ENCODE measurements at places on chromosomes 13 and 19.

- no peak for DNase-seq
These were observed 31.9 kb downstream of the RFXAP start for GRCh38 chr13:36850790-36851438.

- no peak for DNase-seq
These were observed 28.3 kb downstream of the EFNA2 start for GRCh38 chr19:1313695-1314613.

DNA sequence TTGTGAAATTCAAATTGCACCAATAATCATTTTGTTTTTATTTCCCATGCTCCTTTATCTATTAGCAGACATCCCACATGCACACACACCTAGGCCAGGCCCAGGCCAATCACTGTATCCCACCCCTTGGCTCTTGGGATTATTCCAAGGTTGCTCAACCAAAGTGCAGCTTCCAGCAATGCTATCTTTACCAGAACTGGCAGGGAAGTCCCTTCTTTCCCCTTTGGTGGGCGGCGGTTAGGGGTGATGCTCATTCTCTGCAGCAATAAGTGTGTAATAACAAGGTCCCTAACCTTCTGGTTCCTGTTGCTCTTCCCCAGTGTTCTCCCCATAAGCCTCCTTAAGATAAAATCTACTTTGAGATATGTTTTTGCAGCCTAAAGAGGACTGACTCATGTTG, 18.3 kb upstream of the KCTD12 start:
- DNase-seq, result no peak

- DNase-seq, result no peak
These were observed 36.2 kb downstream of the ERICH4 start for GRCh38 chr19:41478875-41479756.

GRCh38 chr19:42352301-42353259, 27.1 kb downstream of the MEGF8 start:
- DNase-seq, result no peak

DNA sequence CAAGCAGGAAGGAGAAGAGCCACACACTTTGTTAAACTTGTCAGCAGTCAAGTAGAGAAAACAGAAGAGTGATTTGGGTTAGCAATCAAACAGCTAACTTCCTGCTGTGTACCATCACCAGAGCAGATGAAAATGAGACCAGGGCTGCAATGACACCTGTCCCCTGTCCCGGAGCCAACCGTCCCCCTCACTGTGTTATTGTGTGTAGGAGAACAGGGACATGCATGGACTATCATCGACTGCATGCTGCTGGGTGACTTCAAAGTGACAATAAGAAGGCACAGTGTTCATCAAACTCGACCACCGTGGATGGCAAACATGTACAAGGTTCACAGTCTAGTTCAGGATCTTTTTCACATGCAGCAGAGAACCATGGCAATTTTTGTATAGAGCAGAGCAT, 94.0 kb upstream of the SLC15A1 start:
- no peak for DNase-seq

- DNase-seq, result no peak
These were observed 416.4 kb downstream of the DCT start for GRCh38 chr13:94063096-94063495.

- no peak for DNase-seq
These were observed 12.1 kb downstream of the PRR22 start for GRCh38 chr19:5772416-5772815.

DNA sequence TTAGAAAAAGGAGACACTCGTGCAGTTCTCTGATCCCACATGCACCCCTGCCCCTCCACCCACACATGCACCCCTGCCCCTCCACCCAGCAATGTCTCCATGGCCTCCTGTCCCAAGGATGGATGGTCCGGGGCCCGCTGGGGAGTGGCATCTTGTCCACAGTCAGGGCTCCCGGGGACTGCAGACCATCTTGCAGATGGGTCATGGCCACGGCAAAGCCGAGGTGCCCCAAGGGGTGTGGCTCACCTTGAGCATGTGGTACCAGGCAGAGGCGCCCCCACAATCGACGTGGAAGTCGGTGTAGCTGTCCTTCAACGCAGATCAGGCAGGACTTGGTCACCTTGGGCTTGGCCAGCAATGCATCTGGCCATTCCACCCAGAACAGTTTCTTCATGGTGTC, 216.7 kb downstream of the TUBA3C start:
- DNase-seq, result no peak

DNA sequence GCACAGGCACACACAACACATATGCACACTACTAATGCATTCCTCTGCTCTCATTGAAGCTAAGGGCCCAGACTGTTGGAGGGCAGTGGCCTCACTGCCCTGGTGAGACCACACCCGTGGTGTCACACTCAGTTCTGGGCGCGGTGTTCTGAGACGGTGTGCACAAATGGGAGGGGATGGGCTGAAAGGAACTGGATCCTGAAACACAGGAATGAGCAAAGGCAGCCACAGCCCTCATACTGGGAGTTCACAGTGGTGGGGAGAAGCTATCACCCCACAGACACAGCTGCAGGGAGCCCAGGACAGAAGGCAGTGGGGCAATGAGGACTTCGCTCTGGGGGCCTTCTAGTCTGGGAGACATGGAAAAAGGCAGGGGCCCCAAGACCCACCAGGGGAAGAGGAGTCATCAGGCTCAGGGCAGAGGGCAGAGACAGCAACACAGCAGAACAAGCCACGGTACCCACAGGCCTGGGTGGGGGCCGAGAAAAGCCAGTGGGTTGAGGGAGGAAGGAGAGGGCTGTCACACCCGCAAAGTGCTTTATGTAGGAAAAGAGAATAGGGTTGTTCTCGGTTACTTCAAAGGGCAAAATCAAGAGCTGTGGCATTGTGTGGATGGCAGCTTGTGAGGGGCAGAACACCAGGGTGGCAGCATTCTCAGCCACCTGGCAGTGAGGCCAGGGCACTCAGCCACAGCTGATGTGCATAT, 75.4 kb upstream of the GPR183 start:
- DNase-seq, result no peak

GRCh38 chr13:99527301-99527700, 26.0 kb downstream of the TM9SF2 start:
- no peak for DNase-seq

- no peak for DNase-seq
These were observed 404.9 kb downstream of the FGF14 start for GRCh38 chr13:101996954-101997353.

DNA sequence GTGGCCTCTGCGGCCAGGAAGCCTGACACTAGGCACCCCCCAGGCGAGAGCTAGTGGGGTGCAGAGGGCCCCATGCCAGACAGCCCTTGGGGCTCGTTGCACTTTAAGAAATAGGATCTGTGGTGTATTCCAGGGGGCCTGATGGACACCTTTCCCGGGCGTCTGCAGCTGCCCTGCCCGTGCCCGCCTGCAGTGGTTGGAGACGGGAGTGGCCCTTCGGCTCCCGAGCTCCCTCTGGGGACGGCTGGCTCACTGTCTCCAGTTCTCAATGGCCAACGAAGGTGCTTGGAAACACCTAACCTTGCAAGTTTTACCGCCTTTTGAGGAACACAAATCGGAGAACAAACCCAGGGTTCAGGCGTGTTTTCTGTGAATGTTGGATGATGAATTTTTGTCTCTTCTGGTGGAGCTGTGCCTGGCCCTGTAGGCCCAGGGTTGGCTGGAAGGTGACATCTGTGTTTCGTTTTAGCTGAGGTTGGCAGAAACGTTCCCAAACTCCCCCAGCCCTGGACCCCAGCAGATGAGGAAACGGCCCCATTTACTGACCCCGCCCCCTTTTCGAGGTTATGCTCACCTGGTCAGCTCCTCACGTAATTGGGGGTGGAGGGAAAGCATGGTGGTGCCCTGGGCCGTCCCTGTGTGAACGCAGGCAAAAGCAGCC, 17.4 kb upstream of the NPAS1 start:
- no peak for DNase-seq

DNA sequence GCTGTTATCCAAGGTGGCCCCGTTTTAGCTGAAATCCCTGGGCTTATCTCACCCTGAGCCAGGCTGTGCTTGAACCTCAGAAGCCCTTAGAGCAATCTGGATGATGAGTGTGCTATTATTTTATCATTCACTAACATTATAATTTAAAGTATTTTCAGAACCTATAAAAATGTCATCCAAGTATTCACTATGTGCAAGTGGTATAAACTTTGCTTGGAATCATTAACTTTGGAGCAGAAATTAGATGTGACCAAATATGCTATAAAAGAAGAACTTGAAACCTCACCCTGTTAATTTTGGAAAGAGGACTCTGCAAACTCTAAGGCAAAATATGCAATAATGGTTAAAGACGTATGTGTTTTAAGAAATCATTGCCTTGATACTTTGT, 147.5 kb downstream of the USP12 start:
- no peak for DNase-seq

- no peak for DNase-seq
These were observed 231.3 kb downstream of the SLITRK6 start for GRCh38 chr13:85567909-85568308.

DNA sequence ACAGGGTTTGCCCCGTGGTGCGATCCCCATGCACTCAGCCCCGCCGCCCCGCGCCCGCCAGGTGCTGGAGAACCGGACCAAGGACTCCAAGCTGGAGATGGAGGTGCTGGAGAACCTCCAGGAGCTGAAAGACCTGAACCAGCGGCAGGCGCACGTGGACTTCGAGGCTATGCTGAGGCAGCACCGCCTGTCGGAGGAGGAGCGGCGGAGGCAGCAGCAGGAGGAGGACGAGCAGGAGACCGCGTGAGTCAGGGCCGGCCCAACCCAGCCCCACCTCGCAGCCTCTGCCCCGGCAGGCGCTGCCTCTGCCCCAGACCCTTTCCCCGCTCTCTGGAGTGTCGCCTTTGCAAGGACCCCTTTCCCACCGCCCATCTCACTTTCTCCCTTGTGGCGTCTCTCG, 11.3 kb downstream of the YJU2 start:
- DNase-seq, result no peak

- no peak for DNase-seq
These were observed 230.4 kb downstream of the ATP8A2 start for GRCh38 chr13:25602176-25602575.

DNA sequence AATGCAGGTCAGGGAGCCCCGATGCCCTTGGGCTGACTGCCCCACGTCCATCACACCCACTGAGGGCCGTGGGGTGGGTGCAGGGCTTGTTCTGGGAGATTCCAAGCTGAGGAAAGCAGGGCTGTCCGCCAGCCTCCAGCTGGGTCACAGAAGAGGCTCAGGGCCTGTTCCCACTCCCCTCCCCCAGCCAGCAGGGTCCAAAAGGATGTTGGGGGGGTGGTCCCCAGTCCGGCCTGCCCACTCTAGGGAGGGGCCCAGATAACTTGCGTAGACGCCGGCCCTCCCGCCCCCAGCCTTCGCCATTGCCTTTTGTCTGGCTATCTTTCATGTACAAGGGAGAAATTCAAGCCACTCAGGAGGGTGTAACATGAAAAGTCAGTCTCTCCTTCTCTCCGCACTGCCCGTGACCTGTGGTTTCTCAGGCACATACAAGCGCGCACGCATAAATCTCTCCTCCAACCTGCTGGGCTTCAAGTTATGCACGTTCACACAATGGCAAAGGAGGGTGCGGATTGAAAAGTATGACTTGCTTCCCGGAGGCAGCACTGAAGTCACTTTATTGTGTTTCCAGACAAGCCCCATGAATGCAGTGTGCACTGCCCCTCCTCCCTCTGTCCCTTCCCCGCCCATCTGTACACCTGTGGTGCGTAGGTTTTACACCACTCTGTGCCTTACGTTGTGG, 20.2 kb downstream of the CARM1 start:
- no peak for DNase-seq

- no peak for DNase-seq
These were observed 86.5 kb downstream of the COL4A1 start for GRCh38 chr13:110220471-110220870.

DNA sequence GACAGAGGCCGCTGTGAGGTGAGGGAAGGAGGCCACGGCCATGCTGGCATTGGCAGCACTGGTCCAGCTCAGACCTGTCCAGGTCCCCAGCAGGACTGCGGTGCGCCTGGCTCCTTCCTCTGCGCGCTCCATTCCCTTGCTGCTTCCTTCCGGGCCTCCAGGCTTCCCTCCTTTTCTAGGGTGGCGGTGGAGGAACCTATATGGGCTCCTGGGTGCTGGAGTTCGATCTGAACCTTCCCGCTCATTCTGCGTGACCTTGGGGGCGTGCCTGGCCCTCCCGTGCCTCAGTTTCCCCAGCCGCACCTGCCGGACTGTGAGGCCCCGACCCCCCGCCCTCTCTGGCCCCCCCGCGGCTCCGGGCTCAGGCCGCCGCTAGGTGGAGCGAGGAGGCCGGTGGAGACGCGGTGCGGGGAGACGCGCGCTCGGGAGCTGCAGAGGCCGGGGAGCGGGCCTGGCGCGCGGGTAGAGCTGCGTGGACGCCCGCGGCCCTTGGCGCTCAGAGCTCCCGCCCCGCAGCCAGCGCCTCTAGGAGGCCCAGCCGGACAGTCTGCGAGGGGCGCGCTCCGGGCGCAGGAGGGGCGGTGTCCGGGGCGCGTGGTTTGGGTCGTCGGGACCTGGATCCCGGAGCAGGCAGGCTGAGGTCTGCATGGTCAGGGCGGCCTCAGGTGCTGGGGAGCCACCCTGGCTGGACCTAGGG, 29.9 kb downstream of the EFNA2 start:
- no peak for DNase-seq

- no peak for DNase-seq
These were observed 1.3 kb downstream of the ISOC2 start for GRCh38 chr19:55459950-55460657.

- no peak for DNase-seq
These were observed 550.1 kb downstream of the DACH1 start for GRCh38 chr13:71316792-71317363.

- no peak for DNase-seq
These were observed 186.2 kb downstream of the EFNB2 start for GRCh38 chr13:106349080-106349931.

GRCh38 chr19:4537953-4538600, 1.8 kb downstream of the LRG1 start:
- no peak for DNase-seq

- no peak for DNase-seq
These were observed 4.8 kb downstream of the TSKS start for GRCh38 chr19:49758292-49758691.

GRCh38 chr19:48966541-48967345, 1.6 kb downstream of the FTL start:
- no peak for DNase-seq

DNA sequence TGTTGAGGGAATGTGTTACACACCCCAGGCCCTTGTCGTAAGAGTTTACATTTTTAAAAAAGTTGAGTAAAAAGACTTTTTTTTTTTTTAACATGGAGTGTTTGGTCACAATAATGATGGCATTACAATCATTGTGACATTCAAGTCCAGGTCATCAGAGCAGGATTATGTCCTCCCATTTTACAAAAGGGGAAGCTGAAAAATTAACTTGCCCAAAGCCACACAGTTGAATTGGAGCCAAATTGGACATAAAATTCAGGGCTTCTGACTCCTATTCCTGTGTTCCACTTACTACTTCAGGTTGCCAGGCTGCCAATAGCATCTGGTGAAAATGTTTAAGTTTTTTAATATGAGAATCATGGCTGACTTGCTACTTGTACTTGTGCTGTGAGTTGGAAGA, 49.3 kb downstream of the DLEU7 start:
- no peak for DNase-seq

GRCh38 chr19:45762870-45763631, 6.0 kb downstream of the SIX5 start:
- no peak for DNase-seq
